Right ventricle myocardium superior (tissue), 1 donor: ENCODE measurements at places on chromosomes 3 and 15. TPM values are rescaled to one million over a fixed set of nuclear protein-coding genes. Genes with fewer than 3 reads are reported as not detected.

The NDUFAF3 gene
- 165 TPM for total RNA-seq

The BAHD1 gene
- total RNA-seq, result 16.2 TPM

The CDC25A gene
- total RNA-seq, result 0.83 TPM

The ALDH1A3 gene
- 2.9 TPM for total RNA-seq
